Caudate nucleus (tissue), 63 donors: ENCODE measurements at places on chromosomes 4 and X.

- DNase-seq, result no peak
Measured at GRCh38 chr4:48137846-48138245, 3.8 kb upstream of the TXK start.

GRCh38 chr4:158769175-158769921 is 522 bp downstream of the FNIP2 start:
- peak; percentile 32 for DNase-seq

- no peak for DNase-seq
Measured at GRCh38 chrX:38641197-38641596, 79.9 kb downstream of the TSPAN7 start.

GRCh38 chrX:150036181-150036580 is 97.9 kb upstream of the EOLA2 start:
- no peak for DNase-seq

DNA sequence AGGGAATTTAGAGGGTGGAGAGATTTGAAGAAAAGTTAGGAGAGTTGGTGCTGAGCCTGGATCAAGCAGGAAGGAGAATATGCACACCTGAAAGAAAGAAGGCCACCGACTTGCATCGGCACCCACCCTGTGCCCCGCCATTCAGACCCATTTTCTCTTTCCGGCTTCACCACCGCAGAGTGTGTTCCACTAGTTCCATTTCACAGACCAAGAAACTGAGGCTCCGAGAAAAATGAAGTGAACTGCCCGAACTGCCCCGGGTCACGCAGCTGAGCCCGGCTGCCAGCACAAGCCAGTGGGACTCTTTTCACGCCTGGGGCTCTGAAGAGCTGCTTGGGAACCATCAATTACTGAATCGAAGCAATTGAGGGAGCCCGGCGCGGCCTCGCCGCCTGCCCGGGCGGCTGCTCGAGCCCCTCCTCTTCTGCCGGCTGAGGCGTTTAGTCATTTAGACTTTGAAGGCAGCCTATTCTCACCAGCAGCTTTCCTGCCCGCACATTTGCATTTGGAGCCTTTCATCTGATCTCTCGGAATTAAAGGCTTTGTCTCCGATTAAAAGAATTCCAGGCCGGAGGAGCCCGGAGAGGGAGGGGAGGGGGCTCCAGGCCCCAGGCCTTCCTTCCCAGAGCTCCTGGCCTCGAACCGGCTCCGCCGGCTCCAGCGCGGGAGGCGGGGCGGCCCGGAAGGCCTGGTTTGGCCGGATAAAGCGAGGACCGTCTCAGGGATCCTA is 140.2 kb upstream of the PJA1 start:
- DNase-seq, result no peak

DNA sequence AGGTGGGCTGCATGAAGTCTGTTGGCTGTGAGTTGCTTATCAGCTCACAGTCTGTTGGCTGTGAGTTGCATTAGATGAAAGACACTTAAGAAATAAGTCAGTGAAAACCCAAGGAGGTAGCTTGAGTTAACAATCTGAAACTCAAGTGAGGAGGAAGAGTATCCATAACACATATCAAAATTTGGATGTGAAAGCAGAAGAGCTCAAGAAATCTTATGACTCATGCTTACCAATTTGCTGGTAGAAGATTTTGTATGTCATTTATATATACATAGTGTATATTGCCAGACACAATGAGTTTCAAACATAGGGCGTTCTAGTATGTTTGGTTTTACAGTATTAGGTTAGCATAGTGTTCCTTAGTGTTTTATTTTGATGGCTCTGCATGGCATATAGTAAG is 107.4 kb downstream of the DDIT4L start:
- no peak for DNase-seq

DNA sequence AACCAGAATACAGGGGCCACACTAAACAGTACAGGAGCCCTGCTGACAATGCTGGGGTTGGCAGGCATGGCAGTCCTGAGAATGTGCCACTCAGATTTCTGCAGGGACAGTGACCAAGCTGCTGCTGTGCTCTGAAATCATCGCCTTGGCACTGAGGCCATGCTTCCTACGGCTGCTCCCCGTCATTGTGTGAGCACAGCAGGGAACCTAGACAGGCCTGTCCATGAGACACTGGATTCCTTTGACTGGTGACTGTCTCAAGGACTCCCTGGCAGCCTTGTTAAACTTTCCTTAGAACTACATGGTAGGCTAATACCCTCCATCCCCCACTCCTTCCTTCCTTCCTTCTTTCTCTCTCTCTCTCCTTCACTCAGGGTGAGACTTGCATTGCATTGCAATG is 111.4 kb downstream of the LUZP4 start:
- no peak for DNase-seq

- no peak for DNase-seq
Measured at GRCh38 chr4:97152149-97152548, 991.1 kb downstream of the STPG2 start.

GRCh38 chr4:8171266-8171665 is 12.7 kb upstream of the ABLIM2 start:
- no peak for DNase-seq

DNA sequence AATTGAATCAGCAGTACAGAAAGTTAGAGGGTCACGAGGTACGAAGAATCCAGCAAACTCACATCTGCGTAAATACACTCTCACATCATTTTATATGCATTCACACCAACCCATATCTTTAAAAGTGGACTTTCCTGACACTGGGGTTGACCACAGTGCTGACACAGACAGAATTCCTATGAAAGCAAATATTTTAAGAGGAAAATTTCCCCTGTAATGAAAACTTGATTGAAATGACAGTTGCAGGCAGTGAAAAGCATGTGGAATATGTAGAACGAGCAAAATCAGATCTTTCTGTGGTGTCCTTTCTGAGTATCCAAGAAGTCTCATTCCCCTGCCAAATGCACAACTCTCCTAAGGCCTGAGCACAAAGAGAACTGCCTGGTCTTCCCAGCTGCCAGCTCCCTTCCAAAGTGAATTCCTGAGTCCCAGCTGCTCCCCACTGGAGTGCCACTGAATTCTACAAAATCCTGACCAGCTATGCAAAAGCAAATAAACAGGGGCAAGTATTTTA is 50.5 kb upstream of the FAM9C start:
- DNase-seq, result no peak

GRCh38 chr4:189304809-189305208 is 635.9 kb upstream of the FRG1 start:
- no peak for DNase-seq

DNA sequence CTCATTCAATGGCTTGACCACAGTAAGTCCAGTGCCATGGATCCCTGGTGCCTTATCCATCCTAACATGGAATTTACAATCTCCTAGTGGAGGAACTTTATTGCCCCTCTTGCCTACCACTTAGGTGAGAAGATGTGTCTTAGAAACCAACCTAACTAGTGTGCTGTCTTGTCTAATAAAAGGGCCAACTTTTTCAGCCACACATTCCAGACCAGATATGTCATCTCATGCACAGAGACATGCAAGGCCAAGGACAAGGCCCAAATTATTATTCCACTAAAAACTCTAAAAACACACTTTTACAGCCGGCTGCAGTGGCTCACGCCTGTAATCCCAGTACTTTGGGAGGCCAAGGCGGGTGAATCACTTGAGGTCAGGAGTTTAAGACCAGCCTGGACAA is 10.6 kb upstream of the PRDX4 start:
- DNase-seq, result no peak

DNA sequence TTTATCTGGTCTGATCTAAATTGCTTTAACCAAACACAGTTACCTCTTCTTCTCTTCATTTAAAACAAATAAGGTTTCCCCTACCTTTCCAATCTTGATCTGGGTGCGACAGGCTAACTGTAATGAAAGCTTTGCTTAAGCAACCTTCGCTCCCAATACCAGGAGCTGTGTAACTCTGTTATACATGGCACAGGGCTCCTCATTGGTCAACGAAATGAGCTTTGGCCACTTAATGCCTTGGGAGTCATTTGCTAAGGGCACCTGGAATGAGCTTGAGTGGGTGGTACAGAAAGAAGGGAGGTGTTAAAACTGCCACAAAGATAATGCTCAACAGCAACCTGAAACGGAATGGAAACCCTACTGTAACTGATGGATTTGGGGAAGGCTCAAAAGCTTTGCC is 140.5 kb downstream of the CHRNA9 start:
- DNase-seq, result no peak

DNA sequence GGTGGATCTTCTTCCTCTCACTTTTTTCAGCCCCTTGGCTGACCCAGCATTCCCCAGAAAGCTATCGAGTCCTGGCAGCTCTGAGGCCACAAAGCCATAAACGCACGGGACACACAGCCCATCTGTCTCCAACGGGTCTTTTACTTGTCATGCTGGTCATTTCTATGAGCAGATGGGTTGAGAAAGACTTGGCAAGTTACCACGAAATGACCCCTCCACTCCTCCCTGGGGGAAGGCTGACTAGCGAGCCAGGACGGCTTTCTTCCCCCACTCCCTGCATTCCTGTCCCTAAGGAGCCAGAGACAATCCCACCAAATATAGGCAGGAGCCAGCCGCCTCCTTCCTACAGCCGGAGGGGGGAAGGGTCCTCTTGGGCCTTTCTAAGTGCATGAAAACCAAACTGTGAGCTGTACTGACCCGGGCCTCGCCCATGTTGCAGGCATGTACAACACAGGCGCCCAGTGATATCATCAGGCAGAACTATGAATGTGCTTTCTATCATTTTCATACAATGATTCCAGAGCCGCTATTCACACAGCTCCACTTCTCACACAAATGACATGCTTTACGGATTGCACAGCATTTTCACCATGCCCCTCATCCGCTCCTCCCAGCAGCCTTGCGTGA is 28.6 kb downstream of the AFAP1 start:
- DNase-seq, result no peak

DNA sequence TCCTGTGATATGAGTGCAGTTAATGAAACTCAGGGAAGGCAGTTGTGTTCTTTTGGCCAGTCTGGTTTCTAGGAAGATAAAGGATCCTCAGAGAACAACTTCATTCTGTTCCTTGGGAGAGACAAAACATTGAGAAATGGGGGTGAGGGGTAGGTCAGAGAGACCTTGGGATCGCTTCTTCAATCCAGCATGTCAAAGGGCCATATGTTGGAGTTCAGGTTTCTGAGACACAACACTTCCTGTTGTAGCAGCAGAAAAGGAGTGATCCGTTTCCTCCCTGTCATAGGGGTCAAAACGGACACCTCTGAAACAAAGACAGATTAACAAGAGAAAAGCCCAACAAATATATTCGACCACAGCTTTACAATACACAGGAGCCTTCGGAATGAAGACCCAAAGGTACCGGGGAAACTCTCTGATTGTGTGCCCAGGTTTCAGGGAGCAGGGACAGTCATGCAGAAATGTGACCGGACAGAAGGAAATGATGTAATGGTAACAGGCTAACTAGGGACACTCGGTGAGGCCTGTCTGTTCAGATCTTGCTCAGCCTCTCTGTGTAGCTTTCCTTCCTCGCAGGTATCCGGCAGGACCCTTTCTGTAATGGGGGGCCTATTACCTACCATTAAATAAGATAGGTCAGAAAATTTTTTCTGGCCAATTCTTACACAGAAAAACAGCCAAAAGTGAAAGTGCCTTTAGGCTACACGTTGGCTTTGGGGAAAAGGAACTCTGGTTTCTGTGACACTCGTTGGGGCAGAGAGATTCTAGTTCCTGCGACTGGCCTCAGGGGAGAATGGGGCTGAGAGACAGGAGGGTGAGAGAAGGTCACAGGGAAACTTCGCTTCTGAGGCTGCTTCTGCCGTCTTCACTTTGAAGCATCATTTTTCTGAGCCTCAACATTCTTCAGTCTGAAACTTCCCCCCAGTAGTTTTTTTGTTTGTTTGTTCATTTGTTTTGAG is 103.3 kb upstream of the TLR3 start:
- no peak for DNase-seq

DNA sequence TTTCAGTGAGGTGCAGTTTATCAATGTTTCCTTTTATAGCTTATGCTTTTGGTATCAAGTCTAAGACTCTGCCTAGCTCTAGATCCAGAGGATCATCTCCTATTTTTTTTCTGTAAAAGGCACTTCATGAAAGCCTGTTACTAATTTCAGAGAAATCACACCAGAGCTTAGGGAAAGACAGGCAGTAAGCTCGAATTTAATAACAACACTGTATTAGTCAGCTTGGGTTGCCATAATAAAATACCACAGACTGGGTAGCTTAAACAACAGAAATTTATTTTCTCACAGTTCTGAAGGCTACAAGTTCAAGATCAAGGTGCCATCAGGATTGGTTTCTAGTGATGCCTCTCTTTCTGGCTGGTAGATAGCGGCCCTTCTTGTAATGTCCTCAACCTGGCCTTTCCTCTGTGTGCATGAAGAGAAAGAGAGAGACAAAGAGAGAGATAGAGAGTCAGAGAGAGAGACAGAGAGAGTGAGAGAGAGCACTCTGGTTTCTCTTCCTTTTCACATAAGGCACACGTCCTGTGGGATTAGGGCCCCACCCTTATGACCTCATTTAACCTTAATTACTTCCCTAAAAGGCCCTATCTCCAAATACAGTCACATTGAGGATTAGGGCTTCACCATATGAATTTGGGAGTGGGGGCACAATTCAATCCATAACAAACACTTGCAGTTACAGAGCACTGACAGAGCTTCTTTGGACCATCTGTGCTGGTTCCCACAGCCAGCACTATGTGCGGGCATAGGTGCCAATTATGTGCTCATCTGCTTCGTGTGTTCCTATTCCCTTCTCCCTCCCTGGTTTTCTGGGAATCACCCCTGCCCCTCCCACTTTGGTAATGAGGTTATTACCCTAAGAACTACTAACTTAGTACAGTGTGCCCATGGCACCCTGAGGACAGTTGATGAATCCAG is 114.8 kb upstream of the MED14 start:
- DNase-seq, result no peak

GRCh38 chr4:133598779-133599178 is 449.7 kb downstream of the PCDH10 start:
- DNase-seq, result no peak

- no peak for DNase-seq
Measured at GRCh38 chrX:15233416-15234015, 36.4 kb downstream of the ASB9 start.

DNA sequence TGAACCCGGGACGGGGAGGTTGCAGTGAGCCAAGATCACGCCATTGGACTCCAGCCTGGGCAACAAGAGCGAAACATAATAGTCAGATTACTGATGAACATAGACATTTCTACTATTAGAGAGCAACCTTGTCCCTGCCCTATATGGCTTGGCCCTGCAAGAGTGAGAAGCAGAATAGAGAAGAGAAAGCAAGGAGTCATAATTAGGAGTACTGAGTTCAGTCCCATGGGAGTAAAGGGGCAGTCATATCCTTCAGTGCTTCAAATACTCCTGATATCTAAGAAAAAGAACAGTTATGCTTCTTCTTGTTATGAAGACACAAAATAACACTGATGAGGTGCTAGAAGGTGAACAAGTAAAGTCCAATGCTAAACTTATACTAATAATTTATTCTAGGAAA is 33.8 kb downstream of the CLDN2 start:
- no peak for DNase-seq

- DNase-seq, result no peak
Measured at GRCh38 chr4:153318696-153319320, 25.7 kb upstream of the MND1 start.
